8988T (cell line): ENCODE measurements at places on chromosomes 5 and 9.

- no peak for DNase-seq
Measured at GRCh38 chr9:124768750-124769548, 2.2 kb downstream of the NR6A1 start.

DNA sequence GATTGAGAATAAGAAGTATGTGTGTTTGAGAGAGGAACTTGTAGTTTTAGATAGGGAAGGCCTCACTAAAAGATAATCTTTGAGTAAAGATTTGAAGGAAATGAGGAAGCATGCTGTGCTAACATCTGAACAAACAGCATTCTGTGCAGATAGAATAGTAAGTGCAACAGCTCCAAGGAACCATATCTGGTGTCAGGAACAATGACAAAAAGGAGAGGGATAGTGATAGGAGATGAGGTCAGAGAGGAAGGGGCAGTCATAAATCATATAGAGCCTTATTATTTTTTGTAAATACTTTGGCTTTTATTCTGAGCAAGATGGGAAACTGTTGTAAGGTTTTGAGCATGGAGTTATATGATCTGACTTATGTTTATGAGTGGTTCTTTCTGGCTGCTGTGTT, 3.8 kb downstream of the MRPL22 start:
- DNase-seq: no peak

- DNase-seq: no peak
Measured at GRCh38 chr5:128681096-128681495, 143.1 kb upstream of the FBN2 start.

GRCh38 chr5:73901043-73901442, 275.0 kb downstream of the ARHGEF28 start:
- DNase-seq: peak; percentile 37

DNA sequence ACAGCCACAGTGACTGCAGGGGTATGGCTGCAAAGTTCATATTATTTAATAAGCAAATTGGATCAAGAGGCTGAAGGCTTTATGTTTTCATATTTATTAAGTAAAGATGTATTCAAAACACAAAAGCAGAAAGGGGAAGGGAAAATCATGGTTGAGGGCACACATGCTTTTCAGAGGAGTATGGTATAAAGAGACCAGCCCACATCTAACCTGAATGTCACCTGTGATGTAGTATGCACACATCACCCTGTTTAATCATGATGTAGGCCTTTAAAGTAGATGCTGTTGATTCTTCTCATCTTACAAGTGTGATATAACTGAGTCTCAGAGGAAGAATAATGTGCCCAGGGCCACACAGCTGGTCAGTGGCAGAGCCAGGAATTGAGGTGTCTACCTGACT, 211.8 kb downstream of the DCP2 start:
- DNase-seq: no peak

- DNase-seq: no peak
Measured at GRCh38 chr5:5344051-5344571, 78.4 kb upstream of the ICE1 start.

DNA sequence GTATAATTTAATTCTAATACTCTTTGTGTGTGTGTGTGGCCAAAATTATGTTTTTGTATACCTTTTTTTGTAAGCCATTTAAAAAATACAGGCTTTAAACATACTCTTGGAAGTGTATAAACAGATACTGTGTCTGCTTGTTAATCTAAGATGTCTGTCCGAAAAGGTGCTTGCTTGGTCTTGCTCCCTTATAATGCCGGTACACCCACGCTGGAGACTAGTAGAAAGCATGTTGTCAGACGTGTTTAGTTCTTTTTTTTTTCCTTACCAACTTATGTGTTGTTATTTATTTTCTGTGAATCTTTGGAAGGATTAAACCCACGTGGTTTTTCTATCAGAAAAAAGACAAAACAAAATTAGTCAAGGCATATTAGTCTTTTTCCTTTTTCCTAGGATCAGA, 9.5 kb downstream of the GAPVD1 start:
- DNase-seq: no peak

DNA sequence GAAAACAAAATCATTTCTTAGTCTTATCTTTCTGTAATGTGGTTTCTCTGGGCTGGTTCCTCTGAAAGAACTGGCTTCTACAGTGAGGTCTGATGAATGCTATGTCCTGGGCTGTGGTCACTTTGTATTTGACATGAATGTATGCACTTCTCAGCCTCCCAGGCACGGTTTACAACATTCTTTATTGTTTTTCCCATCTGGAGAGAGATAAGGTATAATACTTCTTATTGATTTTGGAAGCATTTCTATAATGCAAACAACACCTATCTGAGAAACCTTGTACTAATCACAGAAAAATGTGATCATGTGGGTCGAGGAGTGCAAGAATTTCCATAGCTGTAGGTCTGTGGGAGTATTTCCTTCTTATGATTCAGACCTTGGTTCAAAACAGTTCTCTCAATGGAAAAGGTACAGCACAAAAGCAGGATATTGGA, 46.9 kb downstream of the ACTBL2 start:
- no peak for DNase-seq
